AG09309 (cell line): ENCODE measurements at places on chromosomes 1 and 21.
A peak's percentile ranks its signal among the peaks of the same experiment; 100 is the strongest.

DNA sequence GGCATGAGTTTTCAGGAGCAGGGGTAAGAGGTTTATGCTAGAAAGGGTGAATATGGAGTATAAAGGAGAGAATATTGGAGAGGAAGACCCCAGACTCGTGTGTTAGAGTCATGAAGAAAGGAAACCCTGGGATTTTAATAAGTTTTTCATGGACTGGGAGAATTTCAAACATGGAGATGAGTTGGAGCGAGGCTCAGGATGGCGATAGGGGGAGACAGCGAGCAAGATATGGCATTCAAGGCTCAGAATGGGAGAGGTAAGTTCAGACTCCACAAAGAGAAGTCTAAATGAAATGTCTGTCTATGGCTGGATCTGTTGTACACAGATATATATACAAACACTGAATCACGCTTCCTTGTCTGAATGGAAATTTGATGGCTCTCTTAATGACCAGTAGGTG, 92.5 kb downstream of the LRRC40 start:
- DNase-seq: no peak

GRCh38 chr1:165527251-165528007, 16.4 kb upstream of the LRRC52 start:
- DNase-seq: no peak

DNA sequence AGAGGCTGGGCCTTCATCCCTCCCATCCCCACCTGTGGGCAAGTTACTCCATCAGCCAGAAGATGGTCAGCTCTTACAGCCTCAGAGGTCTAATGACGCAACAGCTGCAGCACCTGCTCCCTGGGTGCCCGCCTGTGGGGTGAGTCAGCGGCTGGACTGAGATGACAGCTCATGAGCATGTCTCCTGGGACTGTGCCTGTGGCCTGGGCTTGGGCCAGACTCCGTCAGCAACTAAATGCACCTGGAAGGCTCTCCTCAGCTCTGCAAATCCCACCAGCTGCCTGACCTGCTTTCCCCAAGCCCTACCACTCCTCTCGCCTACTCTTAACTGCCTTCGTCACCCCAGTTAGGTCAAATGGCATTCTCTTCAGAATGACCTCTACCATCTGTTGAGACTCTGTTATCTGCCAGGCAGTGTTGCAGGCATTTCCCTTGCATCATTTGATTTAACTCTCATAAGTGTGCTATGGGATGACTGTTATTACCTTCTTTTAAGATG, 47.7 kb downstream of the ETS2 start:
- peak; percentile 44 for DNase-seq

DNA sequence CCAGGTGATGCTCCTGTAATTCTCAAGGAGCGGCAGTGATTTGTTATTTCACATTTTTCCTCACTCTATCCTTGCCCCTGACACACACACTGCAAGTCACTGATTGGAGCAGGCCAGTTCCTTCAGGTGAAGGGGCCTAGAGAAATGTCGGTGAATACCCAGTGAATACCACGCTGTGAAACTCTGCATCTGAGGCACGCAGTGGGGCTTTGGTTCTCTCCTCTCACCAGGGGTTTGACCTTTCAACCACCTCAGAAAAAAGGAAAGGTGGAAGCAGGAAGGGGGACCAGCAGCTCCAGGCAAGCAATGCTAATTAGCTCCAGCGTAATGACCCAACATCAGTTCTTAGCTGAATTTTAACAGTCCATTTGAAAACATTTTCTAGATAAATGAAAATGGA, 532 bp upstream of the FAM177B start:
- no peak for DNase-seq

DNA sequence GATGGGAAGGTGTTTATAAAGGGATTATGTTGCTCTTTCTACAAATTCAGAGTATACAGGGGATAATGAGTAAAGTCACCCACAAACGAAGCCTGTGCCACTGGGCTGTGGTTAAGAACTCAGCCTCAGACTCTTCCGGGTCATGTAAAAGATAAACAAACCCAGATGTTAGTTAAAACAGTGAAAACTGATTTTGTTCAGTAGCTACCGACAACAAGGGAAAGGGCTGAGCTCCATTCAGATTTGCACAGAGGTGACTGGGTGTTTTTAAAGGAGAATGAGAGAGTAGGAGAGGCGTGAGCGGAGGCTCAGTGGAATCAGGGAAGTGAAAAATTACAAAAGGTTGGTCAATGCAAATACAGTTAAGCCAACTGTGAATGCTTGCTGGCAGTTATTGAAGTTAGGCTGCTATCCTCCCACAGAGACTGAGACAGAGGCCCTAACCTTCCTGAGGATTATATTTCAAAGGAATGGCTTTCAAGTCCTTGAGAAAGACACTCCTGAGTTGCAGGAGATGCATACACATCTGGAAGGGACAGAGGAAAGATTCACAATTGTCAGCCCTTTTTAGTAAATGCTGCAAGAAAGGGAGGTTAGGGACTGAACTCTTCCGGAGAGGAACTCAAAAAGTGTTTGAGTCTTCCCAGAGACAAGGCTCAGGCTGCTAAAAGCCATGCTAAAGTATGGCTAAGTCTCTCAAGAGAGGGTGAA, 29.9 kb upstream of the SAMD13 start:
- no peak for DNase-seq

GRCh38 chr1:53654216-53655210, 84.5 kb downstream of the GLIS1 start:
- peak; percentile 29 for DNase-seq

- no peak for DNase-seq
Observed at GRCh38 chr1:67560580-67561255, 124.3 kb upstream of the GADD45A start.

DNA sequence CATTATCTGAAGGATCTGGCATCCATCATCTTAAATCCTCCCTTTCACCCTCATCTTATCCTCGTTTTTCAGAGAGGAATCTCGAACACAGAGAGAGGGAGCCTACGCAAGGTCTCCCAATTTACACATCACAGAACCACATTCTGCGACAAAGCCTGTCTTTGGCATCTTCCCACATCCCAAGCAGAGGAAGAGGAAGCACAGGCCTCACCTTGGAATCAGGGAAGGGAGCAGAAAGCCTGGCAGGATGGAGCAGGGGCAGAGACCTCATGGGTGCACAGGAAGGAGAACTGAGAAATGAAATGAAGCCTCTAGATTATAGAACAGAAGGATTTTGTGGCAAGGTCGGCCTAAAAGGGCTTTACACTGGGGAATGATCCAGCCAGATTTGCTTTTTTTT, 5.8 kb downstream of the ABCB10 start:
- DNase-seq: no peak

- no peak for DNase-seq
Observed at GRCh38 chr1:15378729-15379128, 31.0 kb upstream of the EFHD2 start.

GRCh38 chr1:163650624-163651023, 328.9 kb downstream of the NUF2 start:
- DNase-seq: no peak

- DNase-seq: no peak
Observed at GRCh38 chr1:160780398-160780755, 15.6 kb upstream of the LY9 start.

GRCh38 chr1:45723248-45723930, 27.1 kb downstream of the IPP start:
- DNase-seq: no peak

DNA sequence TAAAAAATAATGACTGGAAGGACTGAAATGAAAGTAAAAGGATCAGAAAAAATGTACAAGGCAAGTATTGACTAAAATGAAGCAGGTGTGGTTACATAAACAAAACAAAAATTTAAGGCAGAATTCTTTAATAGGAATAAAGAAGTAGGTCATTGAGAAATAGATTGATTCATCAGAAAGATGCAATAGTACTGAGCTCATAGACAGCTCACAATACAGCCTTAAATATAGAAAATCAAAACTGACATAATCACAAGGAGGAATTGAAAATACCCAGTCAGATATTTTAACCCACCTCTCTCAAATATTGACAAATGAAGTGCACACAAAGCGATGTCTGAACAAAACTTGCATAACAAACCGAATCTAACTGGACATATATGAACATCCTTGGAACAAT, 366.8 kb upstream of the DPYD start:
- DNase-seq: no peak

DNA sequence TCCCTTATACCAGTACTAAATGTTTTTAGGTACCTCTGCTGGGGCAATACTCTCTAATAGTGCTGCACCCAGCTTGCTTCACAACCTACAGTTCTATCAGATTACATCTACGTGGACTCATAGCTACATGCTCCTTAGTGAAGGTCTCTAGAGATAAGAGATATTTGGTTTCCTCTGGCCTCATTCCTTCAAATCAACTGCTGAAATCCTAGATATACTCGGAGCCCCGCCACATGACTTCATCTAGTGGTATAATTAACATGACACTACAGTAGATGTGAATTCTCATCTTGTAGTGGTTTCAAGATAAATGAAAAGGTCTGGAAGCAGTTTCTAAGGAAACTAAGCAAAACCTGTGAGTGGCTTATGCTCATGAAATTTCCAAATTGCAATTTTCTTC, 115.4 kb downstream of the SMYD2 start:
- no peak for DNase-seq

DNA sequence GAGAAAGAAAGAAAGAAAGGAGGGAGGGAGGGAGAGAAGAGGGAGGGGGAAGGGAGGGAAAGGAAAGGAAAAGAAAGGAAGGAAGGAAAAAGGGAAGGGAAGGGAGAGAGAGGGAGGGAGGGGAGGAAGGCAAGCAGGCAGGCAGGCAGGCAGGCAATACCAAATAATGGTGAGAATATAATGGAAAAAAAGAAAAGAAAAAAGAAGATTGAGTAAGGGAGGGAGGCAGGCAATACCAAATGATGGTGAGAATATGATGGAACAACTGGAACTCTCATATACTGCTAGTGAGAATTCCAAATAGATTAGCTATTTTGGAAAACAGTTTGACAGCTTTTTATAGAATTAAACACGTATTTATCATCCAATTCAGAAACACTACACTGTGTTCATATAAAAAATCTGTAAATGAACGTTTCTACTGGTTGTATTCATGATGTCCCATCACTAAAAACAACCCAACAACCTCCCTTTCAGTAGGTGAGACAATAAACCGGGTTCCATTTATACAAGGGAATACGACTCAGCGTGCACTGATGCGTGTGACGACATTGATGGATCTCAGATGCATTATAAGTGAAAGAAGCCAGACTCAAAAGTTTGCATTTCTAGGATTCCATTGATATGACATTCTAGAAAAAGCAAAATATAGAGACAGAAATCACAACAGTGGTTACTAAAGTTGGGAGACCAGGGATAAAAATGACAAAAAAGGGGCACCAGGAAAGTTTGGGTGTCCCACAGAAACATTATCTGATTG, 226.4 kb downstream of the DSCAM start:
- no peak for DNase-seq

DNA sequence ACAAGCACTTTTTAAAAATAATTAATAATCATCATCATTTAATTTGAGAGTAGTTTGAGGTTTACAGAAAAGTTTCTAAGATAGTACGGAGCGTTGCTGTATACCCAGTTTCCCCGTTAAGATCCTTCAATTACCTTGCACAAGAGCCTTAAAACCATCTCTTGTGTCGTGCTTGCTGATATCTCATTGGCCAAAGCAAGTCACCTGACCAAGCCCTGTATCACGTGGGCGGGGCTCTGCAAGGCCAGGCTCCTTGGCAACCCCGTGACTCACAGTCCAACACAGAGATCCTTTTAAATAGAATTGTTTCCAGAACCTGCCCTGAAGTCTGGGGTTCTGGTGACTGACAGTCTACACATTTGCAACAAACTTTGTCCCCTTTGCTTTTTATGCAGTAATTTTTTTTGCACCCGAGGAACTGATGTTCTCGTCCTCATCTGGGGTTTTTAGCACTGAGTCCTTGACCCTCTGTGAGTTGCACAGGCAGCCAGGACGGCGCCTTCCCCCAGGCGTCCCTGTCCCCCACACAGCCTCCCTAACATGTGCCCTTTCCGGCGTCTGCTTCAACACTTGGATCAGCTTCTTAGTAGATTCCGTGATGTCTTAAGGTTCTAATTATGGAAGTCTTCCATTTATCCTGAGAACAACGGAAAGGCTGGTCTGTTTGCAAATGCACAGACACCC, 183.3 kb upstream of the TMEM51 start:
- peak; percentile 80 for DNase-seq

GRCh38 chr1:221530791-221531190, 211.1 kb downstream of the DUSP10 start:
- no peak for DNase-seq

DNA sequence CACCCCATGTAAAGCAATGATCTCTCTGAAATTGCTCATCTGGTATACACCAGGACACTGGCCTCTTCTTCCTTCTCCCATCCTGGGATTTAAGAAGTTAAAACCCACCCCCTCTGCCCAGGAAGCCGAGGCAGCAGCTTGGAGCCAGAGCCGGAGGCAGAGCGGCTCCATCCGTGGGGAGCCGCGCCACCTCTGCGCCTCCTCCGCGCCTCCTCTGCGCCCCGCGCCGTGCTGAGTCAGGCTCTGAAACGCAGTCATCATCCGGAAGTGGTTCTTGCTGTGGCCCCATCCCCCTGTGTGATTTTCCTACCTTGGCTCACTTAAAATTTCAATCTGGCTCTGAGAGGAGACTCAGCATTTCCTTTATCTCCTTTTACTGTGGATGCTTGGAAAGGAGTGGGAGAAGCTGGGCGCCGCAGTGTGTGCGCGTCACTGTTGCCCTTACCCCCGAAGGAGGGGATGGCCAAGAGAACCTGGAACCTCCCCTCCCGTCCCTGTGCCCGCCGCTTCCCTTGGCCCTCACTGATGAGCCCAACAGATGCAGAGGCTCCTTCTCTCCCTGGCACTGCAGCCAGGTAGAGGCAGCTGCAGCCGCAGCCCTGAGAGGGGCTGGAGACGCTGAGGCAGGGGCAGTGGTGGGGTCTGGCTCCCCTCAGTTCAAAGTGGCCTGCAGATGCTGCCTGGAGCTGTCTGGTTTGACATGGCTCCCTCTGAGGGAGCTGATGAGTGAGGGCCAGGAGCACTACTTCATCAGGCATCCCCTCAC, 15.3 kb upstream of the NPHP4 start:
- DNase-seq: no peak

DNA sequence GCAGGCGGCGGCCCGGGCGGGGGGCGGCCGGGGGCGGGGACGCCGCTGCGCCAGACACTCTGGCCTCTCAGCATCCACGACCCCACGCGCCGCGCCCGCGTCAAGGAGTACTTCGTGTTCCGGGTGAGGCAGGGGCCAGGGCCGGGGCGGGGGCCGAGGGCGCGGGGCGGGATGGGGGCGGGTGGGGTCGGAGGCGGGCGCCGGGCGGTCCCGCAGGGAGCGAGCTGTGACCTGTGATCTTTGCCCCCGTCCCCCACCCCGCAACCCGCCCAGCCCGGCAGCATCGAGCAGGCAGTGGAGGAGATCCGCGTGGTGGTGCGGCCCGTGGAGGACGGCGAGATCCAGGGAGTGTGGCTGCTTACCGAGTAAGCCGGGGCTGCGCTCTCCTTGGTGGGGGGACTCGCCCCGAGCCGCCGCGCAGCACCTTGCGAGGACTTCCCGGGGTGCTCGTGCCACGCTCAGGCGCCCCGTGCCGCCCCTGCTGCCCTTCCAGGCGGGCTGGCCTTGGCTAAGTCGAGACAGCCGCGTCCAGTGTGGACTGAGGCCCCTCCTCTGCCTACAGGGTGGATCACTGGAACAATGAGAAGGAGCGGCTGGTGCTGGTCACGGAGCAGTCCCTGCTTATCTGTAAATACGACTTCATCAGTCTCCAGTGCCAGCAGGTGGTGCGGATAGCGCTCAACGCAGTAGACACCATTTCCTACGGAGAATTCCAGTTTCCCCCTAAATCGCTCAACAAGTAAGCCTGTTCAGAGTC, 514 bp downstream of the TPRG1L start:
- DNase-seq: no peak
